ENCODE measurements at places on chromosomes 5 and 9.

DNA sequence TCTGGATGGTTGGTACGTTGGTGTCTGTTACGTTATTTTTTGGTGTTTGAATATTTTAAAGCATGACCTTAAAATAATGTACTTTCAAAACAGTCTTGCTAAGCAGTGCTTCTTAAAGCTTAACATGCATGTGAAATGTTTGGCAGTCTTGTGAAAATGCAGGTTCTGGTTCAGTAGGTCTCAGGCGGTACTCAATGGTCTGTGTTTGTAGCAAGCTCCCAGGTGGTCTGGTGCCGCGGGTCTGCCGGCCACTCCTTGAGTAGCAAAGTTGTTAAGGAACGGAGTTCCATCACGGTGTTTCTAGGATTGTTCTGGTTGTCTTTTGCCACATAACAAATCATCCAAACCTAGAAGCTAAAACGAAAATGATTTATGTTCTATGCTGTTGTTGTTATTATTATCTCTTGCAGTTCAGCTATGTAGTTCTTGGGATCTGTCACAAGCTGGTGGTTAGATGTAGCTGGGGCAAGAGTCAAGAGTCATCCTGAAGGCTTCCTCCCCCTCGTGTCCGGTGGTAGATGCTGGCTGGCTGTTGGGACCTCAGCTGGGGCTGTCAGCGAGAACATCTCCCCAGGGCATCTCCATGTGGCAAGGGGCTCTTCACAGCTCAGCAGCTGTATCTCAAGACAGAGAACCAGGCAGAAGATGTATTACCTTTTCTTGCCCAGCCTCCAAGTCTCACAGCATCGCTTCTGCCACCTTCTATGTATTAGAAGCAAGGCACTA is 186.8 kb downstream of the PALM2AKAP2 start:
- DNase-seq, result no peak

DNA sequence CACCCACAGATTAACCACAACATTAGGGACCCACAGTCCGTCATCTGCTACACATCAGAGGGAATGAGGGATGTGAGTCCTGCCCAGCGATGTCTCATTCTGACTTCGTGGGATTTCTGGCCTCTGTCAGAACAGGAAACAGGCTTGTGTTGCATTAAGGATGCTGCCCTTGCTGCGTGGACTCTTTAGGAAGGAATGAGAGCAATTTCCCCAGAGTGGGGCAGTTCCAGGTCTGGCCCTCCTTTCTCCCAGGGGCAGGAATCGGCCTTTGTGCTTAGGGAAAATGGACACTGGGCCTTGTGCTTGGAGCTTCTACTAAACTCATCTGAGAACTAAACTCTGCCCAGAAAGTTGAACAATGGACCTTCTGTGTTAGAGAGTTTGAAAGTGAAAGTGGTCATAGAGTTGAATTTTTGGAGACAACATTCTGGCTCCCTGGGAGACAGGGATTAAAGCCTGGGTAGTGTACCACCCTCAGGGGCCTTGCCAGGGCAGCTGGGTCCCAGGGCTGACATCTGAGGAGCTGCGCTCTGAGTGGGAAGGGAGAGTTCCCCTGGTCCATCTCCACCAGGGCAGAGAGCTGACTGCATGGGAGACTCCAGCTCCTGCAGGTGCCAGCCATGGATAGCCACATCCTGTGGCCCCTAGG is 37.8 kb upstream of the S1PR3 start:
- no peak for DNase-seq

DNA sequence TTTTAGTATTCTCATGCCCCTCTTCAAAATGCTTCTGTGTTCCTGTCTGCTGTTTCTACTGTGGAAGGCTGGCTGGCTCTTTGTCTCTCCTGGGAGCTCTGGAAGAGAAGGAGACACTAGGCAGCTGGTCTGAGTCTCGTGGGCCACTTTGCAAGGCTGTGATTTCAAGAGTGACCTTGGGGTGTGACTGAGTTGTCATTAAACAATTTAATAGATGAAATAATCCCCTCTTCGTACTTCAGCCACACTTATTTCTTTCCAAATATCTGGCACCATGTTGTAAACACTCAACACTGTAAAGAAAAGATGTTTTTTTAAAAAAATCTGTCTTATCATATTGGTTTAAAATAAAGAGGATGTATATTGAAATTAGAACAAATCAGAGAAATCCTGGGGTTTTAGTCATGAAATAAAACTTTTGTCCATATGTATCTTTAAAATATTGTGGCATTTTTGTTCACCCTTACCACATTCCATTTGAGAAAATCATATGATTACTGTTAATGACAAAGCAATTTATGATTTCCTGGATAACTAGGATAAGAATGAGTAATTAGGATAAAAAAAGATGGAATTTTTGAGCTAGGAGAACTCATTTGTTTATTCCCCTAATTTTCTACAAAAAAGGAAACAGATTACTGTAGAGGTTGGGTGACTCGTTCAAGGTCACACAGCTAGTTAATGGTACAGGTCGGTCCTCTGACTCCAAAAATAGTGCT is 200.8 kb downstream of the MAT2B start:
- DNase-seq, result no peak

DNA sequence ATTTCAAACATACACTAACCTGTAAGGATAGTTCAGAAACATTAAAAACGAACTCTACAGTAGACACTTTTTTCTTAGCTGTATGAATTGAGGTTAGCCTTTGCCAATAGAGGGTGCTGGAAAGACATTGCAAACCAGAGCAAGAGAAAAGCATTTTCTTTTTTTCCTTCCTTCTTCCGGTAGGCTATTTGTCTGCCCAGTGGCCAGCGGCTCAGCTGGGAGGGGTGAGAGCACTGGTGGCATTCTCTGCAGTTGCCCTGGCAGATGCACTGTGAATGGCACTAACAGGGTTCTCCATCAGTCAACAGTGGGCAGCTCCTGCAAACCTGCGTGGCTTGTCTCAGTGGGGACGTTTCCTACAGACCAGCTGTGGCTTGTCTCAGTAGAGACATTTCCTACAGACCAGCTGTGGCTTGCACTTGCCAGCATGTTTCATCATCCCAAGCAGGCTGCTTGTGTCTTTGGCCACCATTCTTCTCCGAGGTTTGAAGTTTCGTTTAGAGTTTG is 984.5 kb upstream of the CDH18 start:
- no peak for DNase-seq

DNA sequence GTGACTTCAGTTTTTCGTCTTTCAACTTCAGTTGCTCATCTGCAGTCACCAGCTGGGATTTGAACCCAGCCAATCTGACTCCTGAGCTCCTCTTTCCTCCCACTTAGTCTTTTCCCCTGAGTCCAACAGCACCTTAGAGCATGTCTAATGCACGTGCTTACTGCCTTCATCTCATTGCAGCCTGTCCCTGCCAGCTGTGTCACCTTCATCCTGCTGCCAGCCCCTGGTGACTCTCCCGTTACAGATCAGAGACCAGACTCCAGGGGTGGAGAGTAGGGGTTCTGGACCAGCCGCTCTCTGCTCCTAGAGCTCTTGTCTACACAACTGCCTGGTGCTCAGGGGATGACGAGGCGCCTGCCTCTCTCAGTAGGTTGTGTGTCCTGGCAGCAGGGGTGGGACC is 132.9 kb upstream of the LMX1B start:
- no peak for DNase-seq

DNA sequence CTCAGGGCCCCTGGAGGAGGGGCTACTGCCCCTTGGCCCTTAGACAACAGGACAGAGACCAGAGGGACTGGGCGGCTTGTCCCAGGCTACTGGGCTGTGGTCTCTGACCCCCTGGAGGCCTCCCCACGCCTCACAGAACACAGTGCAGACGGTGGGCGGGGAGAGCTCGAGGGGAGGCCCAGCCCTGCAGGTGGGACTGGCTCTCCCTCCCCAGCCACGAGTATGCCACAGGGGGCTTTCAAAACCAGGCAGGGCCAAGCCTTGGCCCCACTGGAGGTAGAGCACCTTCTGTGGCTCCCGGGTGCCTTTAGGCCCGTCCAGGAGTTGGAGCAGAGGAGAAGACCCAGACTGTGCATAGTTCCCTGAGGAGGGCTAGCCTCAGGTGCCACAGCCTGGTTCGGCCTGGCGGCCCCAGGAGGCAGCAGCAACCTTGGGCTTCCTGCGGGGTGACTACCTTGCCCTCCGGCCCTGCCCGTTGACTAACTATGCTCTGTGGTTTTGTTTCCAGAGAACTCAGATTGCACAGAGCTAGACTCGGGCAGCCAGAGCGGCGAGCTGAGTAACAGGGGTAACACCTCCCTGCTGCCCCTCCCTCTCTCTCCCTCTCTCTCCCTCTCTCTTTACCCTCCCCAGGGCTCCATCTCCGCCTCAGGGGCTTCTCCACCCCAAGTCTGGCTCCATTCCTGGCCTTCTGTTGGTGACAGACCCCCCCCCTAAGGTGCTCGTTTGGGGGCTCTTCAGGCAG is 15.5 kb downstream of the CARD19 start:
- DNase-seq, result no peak

- no peak for DNase-seq
Observed at GRCh38 chr9:131677049-131677443, 62.8 kb downstream of the RAPGEF1 start.

DNA sequence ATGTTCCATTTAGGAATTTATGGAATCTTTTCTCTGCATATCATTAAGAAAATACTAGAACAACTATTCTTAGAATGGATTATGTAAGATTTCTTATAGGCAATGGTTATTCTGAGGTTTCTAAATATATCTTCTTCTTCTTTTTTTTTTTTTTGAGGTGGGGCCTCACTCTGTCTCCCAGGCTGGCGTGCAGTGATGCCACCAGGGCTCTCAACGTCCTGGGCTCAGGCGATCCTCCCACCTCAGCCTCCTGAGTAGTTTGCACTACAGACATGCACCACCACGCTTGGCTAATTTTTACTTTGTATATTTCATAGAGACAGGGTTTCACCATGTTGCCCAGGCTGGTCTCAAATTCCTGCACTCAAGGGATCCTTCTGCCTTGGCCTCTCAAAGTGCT is 137.2 kb downstream of the SREK1 start:
- no peak for DNase-seq

- no peak for DNase-seq
Observed at GRCh38 chr9:136372561-136373299, 739 bp downstream of the CARD9 start.

- no peak for DNase-seq
Observed at GRCh38 chr5:89071941-89072331, 189.0 kb upstream of the MEF2C start.

DNA sequence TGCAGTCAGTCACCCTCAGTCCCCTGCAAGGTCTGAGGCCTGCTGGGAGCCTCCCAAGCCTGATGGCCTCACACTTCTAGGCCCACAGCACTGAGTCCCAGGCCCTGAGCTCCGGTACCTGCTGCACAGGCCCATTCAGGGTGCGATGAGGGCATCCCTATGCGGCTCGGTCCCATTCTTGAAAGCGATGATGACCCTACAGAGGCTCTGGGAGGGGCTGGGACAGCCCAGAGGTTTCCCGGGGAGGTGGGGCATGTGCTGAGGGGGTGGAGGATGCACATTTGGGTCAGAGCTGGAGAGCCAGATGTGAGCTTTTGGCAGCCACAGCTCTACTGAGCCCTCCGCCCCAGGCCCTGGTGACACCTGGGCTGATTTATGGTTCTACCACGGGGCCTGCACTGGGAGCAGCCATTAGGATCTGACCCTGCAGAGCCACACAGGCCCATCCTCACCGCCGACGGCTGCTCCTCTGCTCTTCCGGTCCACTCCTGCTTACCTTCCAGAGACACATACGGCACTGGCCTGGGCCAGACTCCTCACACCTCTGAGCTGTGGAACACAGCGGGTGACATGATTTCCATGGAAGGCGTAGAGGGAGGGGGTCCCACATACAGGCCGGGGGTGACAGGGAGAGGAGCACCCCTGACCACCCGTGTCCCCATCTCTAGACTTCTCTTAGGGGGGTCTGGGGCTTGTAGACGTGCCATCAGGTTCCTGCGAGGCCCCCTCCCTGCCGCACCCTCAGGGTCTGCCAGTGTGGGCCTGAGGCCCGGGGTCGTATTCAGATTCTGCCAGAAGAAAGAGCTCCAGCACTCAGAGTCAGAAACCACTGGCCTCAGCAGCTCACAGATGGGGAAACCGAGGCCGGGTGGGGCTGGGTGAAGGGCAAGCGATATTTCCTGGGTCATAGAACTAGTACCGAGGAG is 53.4 kb downstream of the COL23A1 start:
- DNase-seq, result no peak

GRCh38 chr9:93134015-93134739 is at the start of gene NINJ1:
Gene NINJ1, minus strand, starts transcription at chr9:93134251. Its CDS starts 34 bp downstream, at chr9:93134217.
- DNase-seq, result peak; percentile 86

DNA sequence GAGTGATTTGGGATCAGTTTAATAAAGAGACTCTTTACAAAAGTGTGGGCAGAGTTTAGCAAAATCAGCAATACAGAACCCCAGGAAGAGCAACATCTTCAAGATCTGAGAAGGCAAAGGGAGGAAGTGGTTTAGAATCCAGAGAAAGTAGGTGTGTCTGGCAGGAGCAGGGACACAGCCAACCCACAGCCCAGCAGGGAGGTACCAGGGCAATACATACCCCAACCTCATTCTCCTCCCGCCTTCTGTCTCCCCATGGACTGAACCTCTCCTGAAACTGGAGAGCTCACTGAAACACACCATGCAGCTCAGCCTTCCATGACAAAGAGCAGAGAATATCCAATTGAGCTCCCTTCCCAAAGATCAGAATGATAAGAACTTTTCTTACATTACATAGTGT is 283.4 kb downstream of the PRELID2 start:
- DNase-seq, result no peak

- DNase-seq, result no peak
Observed at GRCh38 chr9:16879416-16879815, 8.9 kb upstream of the BNC2 start.

- peak; percentile 5 for DNase-seq
Observed at GRCh38 chr5:178468196-178468685, 122.0 kb downstream of the COL23A1 start.

DNA sequence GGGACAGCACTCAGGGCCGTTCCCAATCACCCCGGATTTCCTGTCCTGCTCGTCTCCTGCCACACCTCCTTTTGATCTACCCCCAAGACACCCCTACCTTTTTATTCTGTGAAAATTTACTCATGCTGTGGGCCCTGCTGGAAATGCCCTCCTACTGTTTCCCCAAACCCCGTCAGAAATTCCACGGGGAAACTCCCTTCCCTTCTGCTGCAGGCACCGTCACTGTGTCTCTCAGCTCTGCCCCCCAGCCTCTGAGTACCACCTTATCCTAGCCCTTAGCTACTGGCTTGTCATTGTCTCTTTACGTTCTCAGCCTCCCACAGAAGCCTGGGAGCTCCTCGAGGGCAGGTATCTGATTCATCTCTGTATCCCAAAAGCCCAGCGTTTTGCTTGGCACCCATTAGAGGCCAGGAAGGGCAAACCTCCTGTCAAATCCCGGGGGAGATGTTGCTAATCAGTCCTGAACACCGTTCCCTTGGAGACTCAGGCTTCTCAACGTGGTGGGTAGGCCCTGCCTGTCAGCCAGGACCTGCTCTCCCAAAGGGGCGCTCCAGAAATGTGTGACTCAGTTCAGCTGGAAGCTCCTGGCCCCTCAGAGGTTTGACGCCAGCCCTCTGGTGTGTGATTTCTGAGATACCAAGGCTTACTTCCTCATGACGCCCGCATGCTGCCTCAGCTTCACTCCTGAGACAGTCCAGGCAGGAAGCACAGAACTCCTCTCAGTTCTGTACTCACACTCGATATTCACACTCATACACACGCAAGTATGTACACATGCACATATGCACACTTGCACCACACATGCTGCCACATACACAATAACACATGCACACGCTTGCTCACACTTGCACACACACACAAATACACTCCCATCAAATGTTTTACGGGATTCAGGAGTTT is 50.7 kb upstream of the GRHPR start:
- DNase-seq, result no peak

GRCh38 chr9:134299883-134300282 is 26.4 kb upstream of the RXRA start:
- DNase-seq, result no peak

All from stimulated activated CD4-positive, alpha-beta T cell treated with anti-CD3 and anti-CD28 coated beads, Interleukin-2, amount 100 ng/mL, for 24 hours (primary cell).